Epithelial cell of esophagus (primary cell): ENCODE measurements at places on chromosomes 5 and 9.
A peak's percentile ranks its signal among the peaks of the same experiment; 100 is the strongest.

DNA sequence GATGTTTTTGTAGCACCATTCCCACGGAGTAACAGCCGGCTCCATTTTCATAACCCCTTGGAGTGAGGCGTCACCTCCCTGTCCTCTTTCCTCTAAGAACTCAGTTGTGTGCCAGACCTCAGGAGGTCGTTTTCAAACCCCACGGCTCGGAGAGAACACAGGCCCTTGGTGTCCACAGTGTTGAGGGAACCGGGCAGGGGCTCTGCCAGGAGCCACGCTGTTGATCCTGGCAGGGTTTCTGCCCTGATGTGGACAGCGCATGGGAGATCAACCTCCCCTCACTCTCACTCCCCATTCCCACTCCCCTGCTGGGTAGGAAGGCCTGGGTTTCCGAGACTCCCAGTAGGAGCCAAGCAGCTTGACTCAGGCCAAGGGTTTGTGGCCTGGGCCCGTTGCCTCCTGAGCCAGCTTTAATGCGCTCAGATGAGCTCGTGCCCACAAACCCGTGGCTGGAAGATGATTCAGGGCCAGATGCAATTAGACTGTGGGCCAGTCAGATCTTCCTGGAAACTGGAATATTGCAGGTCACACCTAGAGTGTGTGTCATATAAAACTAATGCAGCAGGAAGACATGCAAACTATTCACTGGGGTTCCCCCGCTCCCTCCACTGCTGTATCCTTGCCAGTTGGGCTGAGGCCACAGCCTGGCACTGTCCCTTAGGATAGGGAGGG lies 133.4 kb downstream of the SLC12A2 start:
- DNase-seq, result peak; percentile 88

GRCh38 chr9:78396087-78396486 lies 99.2 kb downstream of the PSAT1 start:
- no peak for DNase-seq

DNA sequence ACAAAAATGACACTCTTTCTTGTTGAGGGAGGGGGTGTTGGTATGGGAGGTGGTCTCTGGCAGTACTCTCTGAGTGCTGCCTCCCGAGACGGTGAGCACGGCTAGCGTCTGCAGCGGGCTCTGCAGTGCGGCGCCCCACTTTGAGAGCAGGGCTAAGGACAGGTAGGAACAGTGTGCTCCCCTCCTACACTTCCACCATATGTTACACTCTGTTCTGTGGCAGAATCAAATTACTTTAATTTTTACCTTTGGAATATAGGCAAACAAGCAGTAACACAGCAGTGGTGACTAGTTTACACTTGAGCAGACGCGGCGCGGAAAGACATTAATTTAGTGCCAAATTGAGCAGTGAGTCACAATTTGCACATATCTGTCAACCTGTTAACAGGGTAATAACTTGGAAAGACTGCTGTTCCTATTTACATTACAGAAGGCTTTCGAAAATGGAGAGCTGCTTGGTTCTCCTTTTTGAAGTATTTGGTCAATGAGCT lies 136.3 kb downstream of the MED27 start:
- DNase-seq, result peak; percentile 85

GRCh38 chr5:87382224-87382623 lies 30.5 kb downstream of the CCNH start:
- no peak for DNase-seq

DNA sequence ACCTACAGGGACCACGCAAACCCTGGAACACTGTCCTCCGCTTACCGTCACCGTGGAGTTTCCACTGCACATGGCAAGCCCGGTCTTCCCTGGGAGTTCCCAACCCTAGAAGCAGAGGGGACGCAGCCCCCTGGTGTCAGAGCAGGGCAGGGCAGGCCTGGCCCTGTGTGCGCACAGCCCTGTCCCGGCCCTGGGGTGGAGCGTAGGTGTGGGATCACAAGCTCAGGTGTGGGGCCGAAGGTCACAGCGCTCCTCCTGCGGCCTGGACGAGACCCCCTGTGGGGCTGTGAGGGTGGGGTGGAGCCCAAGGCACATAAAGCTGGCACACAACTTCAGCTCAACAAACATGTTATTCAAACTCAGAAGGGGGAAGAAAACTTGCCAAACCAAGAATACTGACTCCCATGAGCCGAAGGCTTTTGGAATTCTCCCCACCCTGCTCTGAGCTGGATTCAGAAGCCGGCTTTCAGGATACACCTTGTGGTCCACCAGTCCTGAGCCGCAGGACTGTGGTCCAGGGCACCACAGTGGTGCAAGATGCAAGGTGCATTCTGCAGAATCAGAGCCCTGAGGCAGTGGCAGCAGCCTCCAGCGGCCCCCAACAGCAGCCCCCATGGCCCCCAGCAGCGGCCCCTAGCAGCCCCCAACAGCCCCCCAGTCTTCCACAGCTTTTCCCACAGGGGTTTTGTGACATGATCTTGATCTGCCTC lies 11.8 kb upstream of the EXOC3 start:
- DNase-seq, result peak; percentile 26

DNA sequence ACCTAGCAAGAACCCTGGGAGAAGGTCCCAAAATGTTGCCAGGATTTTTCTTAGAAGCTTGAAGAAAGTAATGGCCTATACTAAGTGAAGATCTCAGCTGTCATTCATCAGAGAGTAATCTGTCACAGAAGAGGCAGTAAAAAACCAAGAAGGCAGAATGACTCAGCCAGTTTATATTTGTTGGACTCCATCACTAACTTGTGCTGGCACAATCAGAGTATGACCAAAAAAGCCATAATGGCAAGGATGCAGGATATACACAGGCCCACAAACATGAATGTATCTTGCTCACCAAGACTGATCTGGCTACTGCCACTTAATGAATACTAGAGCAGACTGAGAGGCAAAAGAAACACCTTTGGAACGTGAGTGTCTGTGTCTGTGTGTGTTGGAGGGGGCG lies 104.0 kb upstream of the POU5F2 start:
- no peak for DNase-seq

DNA sequence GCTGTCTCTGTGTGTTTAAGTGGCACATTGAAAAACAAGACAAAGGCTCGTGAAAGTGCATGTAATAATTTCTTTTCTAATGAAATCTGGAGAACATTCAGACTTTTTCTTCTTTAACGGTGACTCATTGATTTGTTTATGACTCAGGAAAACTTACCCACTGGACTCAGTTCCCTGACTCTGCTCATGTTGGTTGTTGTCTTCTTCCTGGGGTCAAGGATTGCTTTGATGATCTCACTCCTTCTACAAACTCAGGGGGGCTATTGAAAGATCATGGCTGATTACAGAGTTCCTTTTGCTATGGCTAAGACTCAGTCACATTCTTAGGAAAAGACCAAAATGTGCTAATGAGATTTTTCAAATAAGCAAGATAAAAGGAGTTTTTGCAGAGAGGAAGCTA lies 141.1 kb upstream of the DAP start:
- peak; percentile 12 for DNase-seq

DNA sequence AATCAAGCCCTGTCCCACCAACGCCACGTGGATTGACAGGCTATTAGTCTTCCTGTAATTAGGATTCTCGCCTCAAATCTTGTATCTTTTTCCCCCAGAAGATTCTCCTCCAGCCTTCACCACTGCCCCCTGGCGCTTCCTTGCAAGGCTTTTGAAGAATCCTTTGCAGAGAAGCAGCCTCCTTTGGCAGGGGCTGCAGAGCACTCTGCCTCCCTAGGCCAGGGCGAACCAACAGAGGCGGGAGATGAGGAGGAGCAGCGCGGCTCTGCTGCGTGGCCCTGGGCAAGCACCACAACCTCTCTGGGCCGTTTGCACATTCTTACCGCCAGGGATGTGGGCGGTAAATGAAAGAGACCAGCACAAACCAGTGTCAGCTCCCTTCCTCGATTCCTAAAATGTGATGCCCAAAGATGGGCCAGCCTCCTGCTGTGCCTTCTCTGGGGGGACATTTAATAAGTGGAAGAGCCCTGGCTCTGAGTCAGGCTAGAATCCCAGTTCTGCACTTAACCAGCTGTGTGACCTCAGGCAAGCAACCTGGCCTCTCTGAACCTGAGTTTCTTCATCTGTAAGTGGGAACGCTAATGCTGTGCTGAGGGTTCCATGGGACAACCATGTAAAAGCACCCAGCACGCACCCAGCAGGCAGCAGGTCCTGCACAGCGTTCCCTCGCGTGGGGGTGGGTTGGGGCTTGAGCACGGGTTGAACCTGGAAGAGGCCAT lies 128.6 kb downstream of the KCNIP1 start:
- DNase-seq, result no peak
